ENCODE measurements at places on chromosomes 16 and 17.

DNA sequence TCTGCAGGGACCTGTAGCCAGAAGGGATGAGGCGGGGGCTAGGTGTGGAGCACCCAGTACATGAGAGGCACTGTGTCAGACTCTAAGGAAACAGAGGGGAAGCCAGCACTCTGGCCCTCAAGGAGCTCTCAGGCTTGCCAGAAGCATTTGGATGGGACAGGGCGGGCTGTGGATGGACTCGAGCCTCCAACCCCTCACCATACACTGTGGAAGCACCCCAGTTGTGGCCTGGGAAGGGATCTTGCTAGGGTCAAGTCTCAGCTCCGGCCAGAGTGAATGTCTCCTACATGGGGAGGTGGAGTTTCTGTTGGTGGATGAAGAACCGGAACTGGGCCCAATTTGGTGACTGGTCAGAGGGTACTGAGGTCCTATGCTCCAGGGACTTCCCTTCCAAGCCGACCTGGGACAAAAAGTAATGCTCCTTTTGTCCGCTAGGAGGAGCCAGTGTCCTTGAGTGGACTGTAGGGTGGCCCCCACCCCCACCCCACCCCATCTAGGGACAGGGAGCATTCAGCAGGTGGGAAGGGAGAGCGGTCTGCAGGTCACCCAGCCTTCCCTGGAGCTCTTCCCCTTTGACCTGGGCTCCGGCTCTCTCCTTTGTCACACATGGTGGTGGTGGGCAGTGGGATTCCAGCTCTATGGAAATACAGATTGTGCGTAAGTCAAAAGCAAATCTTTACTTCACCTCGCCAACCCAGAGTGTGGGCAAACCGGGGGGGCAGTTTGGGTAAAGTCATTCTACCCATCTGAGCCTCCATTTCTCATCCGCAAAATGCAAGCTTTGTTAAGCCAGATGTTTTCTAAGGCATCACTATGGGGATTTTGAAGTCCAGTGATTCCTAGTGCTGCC, 20.4 kb upstream of the PHB1 start:
- DNase-seq = peak; percentile 80

DNA sequence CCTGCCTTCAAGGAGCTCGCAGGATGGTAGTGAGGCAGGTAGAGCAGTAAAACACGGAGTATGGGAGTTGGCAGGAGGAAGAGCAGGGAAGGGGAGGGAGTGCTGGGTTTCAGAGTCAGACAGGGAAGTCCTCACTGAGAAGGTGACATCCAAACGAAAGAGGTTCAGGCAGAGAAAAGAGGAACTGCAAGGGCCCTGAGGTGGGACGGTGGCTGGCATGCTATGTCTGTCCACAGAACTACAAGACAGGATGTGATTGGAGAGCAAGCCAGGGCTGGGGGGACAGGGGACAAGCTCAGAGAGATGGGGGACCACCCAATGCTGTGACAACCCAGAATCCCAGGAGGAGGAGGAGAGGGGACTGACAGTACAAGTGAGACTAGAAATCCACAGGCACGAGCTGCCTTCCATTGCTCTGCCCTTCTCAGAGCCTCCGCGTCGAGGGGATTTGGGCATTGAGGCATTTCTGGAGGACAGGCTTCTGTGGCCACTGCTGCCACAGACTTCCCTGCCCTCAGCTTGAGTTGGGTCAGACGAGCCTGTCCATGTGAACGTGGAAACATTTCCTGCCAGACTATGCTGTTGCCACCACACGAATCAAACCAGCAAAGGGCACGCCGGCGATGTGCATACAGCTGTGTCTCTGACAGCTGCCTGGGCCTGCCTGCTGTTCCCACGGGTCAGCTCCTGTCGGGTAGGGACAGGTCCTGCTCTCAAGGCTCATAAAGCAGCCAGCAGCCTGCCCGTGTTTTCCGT, 100.1 kb downstream of the RAB11FIP4 start:
- DNase-seq = no peak

GRCh38 chr17:15256689-15257088, 8.4 kb downstream of the PMP22 start:
- no peak for DNase-seq

- no peak for DNase-seq
Measured at GRCh38 chr16:14586637-14587305, 43.3 kb downstream of the PARN start.

- DNase-seq = no peak
Measured at GRCh38 chr16:73371584-73372319, 323.8 kb upstream of the ZFHX3 start.

- DNase-seq = peak; percentile 96
Measured at GRCh38 chr17:2399572-2400473, 1.0 kb downstream of the MNT start.

GRCh38 chr17:51230306-51230705, 29.5 kb downstream of the MBTD1 start:
- DNase-seq = no peak

- peak; percentile 99 for DNase-seq
Measured at GRCh38 chr16:54286366-54287130, at the start of gene IRX3. TSS of gene IRX3 (minus strand) at chr16:54286787. CDS start at chr16:54286050, 737 bp downstream.

DNA sequence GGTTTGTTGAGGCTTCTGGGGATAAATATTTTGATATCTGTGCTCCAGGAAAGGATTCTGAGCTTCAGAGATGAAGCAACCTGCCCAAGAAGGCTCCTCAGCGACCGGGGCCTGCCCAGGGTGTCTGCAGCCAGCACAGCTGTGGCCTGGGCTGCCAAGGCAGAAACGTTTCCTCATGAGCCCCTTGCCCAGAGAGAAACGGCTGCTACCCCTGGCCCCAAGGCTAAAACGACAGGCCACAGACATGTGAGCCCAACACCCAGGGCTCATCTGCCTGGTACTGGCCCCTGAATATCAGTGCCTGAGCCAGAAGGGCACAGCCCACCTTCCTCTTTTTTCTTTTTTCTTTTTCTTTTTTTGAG, 45.4 kb upstream of the RASD1 start:
- no peak for DNase-seq

GRCh38 chr17:83030432-83030831, 49.0 kb upstream of the METRNL start:
- no peak for DNase-seq

GRCh38 chr16:4401094-4401501, 15.3 kb downstream of the CORO7 start:
- DNase-seq = no peak

DNA sequence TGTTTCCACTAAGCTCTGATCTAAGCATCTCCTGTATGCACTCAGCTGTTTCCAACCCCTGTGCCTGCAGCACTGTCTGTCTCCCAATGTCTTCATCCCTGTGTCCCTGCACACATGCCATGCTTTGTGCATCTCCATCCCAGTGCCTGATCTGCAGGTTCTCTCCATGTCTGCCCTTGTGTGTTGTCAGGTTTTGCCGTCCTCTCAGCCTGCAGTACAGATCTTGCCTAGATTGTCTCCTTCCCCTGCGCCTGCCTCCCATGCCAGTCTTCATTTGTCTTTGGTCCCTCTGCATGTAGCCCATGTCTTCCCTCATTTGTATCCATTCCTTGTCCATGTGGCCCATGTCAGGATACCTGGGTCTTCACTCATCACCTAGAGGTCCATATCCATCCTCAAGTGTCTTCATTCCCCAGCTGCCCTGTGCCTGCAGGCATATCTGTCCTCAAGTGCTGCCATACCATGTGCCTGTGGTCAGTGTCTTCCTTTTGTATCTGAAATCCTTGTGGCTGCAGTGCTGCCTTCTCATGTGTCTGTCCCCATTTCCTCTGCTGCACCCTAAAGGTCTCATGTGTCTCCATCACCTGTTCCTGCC, 71.5 kb downstream of the TNFRSF13B start:
- no peak for DNase-seq

All from 8988T (cell line).